ENCODE measurements at places on chromosomes 5 and 9.
A peak's percentile ranks its signal among the peaks of the same experiment; 100 is the strongest.

DNA sequence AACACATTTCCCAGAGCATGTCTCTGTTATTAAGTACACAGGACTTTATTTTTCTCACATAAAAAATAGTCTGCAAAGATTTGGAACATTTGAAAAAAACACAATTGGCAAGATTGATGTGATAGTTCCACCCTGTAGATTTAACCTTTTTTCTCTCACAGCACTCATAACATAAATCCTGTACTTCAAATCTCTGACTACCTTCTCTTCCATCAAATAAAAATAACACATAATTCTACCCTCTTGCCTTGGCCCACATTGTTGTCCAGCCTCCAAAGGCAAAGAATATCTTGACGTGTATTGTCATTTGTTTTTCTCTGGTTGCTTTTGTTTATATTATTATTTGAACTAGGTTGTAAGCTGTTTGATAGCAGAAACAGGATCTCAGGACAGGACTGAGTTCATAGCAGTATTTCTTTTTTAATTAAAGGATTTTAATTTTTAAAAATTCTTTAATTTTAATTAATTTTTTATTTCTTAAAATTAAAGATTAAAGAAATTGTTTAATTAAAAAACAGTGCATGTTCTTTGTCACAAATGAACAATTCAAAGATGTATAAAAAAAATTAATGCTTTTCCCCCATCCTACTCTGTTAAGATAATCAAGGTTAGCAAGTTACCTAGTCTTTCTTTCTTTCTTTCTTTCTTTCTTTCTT, 69.1 kb upstream of the PCSK1 start:
- DNase-seq, result no peak

DNA sequence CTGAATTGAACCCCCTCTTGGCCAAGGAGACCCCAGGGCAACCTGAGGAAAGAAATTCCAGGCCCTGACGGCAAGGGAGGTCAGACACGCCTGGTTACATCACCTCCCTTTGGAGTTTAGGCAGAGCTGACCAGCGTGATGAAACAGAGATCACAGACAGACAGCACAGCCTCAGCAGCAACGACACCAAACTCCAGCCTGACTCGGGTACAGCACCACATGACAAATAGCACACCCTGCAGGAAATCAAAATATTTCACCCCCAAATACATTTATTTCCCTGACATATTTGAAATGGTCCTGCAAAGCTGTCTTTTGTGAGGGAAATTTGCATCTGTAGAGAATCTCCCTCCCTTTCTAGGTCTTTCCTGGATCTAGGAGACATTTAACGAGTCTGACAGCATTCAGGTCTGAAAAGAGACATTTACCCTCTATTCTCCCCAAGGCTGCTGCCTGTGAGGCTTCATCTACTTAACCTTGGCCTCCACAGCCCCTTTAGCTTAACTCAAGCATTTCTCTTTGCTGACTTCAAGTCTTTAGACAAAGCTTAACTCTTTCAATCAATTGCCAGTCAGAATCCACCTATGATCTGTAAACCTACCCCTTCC, 2.6 kb downstream of the QSOX2 start:
- peak; percentile 19 for DNase-seq

DNA sequence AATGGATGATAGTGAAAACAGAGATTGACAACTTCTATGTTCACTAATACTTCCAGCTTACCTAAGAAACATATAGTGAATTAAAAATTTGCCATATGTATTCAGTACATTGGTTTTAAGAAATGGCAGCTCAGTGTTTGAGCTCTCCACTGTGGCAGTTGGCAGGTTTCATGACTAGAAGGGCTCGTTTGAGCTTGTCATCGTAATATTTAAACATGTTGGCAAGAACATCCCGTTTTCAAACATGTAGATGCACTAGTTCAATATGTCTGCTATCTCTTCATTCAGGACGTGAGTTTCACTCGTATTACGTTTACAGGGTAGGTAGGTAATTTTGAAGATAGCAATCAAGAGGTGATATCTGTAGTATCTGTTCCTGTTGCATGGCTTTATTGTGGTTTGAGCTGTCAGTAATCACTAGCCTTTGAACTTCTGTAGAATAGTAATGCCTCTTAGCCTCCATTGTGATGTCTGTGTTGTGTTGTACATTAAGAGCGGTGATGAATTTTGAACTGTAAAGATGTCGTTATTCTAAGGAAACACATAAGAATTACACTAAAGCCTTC, 74.8 kb downstream of the NLN start:
- DNase-seq, result no peak

- no peak for DNase-seq
These were observed 162.0 kb upstream of the S1PR3 start for GRCh38 chr9:88829276-88829675.

- DNase-seq, result no peak
These were observed 13.8 kb downstream of the WWC1 start for GRCh38 chr5:168305281-168305680.

- DNase-seq, result no peak
These were observed 189.5 kb downstream of the SLF1 start for GRCh38 chr5:94807985-94808384.

DNA sequence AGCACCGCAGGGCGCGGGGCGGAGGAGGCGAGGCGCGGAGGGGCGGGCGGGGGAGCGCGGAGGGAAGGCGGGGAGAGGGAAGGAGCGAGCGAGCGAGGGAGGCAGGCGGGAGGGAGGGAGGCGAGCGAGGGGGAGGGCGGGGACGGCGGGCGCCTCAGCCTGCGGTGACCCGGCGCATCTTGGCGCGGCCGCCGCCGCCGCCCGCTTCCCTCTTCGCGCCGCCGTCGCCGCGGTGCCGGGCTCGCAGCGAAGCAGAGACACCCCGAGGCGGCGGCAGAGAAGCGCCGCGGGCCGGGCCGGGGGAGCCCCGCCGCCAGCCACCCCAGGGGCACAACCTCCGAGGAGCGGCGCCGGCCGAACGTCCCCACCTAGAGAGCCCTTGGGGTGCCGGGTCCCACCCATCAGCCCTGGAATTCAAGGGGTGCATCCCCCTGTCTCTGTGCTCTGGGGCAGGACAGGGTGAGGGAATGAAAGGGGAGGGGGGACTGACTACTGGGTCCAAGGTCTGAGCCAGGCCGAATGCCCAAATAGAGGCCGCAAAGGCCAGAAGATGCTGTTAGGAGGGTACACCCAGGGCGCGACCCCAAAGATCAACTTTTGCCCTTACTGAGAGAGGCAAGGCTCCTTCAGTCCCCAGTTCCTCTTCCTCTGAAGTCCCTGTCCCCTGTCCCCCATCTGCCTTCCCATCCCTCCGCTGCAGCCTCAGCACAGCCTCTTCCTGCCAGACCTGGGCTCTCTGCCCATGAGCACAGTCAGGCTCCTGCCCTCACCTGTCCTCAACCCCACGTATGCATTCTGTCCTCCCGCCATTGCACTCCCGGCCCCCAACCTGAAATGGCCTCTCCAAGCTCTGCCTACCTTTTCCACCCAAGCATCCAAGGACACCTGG, at the start of gene ADAMTS2:
TSS of gene ADAMTS2 (minus strand) at position 29 of the 889 bp plus-strand sequence. CDS start 133 bp downstream, outside the sequence.
- peak; percentile 74 for DNase-seq

DNA sequence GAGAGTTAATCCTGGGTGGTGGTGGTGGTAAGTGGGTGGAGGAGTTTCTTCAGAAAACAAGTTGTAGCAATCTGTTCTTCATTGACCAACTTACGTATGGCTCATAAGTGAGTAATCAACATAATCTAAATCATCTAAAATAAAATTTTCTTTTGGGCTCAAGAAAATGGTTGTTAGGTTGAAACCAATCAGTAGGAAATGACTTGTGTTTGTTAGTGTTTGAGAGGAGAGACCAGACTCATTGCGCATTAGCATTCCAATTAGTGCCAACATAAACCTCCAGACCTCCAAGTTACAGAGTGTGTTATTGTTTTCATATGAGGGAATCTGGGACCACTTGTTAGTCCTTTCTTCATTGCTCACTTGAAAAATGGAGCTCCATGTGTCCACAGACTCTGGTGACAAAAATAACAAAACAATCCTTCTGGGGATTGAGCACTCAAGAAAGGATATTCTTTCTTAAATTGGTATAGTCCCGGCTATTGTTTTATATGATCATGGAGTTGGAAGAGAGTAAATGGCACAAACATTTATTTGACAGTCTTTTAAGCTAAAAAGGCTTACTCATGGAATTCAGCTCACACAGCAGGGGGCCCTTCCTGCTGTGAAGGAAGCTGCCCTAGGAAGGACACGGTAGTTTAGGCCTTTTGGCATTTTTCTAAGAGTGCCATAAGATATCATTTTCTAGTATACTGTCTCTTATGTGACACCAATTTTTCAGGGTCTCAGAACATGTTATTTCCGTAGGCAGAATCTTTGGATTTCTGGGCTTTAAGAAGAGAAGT, 441.1 kb downstream of the EBF1 start:
- DNase-seq, result no peak

- no peak for DNase-seq
These were observed 57.3 kb downstream of the SLC27A6 start for GRCh38 chr5:129022599-129022998.

DNA sequence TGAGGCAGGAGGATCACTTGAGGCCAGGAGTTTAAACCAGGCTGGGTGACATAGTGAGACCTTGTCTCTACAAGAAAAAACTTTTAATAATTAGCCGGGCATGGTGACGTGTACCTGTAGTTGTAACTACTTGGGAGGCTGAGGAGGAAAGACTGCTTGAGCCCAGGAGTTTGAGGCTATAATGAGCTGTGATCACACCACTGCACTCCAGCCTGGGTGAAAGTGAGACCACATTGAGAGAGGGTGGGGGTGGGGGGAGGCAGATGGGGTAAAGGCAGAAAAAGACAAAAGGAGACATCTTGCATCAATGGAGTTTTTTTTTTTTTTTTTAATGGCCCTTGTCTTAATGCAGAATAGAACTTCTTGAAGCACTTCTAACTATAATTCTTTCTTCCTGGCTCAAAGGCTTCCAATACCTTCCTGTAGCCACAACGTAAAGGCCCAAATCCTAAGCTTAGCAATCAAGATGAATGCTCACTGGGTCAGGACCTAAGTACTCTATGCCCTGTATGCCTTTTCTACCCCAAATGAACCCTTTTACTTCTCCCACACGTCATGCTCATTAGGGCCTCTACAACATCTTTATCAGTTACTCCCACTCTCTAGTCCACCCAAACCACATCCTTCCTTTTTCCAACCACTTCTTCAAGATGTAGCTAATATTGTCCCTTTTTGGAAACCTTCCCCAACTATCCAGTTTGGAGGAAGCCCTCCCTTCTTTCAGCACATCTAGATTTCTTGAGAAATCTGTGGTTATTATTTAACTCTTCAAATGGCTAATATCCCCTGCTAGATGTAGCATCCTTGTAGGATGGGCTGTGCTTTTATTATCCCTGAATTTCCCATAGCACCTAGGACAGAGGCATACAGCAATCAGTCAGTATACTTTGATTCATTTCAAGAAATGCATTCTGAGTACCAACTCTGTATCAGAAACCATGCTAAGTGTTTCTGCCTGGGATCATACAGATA, 40.8 kb downstream of the CSF2 start:
- DNase-seq, result no peak

DNA sequence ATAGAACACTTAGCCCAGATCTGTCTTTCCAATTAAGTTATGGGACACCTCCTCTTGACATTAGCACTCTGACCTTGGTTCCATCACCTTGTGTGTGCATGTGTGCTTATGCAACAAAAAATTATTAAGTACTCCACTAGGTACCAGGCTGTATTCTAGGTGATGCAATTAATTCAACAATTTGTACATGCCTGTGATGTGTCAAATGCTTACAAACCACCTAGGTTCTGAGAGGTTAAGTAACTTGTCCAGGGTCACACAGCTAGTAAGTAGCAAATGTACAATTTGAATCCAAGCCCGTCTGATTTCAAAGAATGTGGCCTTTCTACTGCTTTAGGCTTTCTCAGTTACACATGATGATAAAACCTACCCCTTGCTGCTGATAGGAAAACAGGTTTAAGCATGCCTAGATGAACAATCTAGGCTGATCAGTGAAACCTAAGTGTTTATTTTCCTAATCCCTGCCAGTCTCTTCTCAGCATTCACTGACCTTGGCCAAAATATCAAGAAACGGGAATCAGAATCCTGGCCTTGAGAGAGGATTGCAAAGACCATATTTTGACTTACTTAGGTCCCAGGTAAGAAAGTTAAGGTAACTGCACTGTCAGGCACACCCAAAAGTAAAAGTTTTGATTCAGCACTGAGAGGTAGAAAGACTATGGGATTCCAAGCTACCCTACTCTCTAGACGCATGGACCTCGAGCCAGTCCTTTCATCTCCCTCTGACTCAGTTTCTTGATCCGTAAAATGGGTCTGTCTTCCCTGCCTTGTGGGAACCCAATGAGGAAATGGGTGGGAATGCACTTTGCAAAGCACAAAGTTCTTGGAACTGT, 1.0 kb downstream of the TBC1D2 start:
- DNase-seq, result no peak

GRCh38 chr9:74407166-74407565, 90.0 kb upstream of the RORB start:
- DNase-seq, result no peak

DNA sequence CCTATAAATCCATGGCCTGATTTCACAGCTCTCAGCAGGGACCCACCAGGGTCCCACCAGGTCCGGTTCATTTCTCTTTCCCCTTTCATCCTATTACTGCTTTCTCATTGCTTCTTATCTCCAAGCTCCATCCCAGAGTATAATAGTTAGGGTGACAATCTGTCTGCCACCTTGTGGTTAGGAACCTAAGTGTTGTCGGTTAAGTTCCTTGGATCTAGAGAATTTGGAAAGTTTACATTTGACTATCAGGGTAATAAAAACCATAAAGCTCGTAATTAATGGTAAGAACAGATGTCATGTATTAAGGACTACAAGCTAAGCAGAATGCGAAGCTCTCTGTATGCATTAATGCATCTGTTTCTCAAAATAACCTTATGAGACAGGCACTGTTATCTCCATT, 259.1 kb downstream of the SH3GL2 start:
- no peak for DNase-seq

- peak; percentile 17 for DNase-seq
These were observed 858 bp downstream of the NCS1 start for GRCh38 chr9:130172858-130173665.

GRCh38 chr9:122350577-122351355, 20.1 kb upstream of the PTGS1 start:
- DNase-seq, result peak; percentile 80

GRCh38 chr5:117761186-117761585, 1186.6 kb upstream of the SEMA6A start:
- no peak for DNase-seq
